Left ventricle myocardium inferior (tissue), 1 donor: ENCODE measurements at places on chromosomes 12 and 14.
A peak's percentile ranks its signal among the peaks of the same experiment; 100 is the strongest.

- DNase-seq, result no peak
- H3K27ac ChIP-seq, result no peak overlapping the region
- H3K36me3 ChIP-seq, result no peaks in the 10 kb centered on the region
- peaks cover 8% of the 10 kb centered on the region for H3K4me1 ChIP-seq
- H3K27me3 ChIP-seq, result no peaks in the 10 kb centered on the region
These were observed 17.5 kb upstream of the LDHB start for GRCh38 chr12:21675096-21675495.

DNA sequence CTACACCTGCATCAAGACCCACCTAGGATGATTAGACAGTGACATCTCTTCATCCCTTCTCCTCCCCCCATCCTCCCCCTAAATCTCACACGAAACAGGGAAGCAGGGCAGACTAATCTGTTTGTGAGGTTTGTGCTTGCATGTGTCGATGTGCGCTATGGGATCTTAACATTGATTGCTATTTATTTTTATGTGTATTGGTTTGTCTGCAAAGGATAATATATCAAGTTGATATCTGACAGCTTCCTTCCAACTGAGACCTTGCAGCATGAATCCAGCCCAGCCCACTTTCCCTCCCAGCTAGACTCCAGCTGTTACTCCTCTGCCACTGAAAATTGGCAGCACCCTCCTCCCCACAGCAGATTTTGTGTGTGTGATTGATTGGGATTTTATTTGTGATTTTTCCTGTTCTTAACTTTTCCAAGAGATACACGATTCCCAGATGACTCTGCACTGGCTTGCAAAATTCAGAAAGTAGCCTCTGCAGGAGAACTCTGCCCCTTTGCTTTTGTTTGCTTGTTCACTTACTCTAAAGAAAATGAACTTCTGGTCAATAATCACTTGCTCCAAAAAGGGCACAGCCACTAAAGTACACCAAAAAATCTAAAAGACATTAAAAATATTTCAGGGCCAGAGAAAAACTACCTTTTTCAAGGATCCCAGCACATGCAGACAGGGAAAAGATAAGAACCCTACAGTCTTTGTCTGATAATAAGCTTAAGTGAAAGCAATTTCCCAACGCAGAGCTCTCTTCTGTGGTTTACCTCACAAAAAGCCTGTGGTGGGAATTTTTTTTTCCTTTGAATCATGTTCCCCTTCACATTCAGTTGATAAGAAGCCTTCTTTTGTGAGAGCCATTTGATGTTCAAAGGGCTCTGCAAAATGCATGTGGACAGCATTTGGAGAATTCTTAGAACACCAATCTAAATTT, 222.1 kb downstream of the RPS29 start:
- H3K4me3 ChIP-seq, result no peak overlapping the region
- H3K4me1 ChIP-seq, result no peaks in the 10 kb centered on the region
- H3K27ac ChIP-seq, result no peak overlapping the region
- H3K27me3 ChIP-seq, result no peaks in the 10 kb centered on the region

DNA sequence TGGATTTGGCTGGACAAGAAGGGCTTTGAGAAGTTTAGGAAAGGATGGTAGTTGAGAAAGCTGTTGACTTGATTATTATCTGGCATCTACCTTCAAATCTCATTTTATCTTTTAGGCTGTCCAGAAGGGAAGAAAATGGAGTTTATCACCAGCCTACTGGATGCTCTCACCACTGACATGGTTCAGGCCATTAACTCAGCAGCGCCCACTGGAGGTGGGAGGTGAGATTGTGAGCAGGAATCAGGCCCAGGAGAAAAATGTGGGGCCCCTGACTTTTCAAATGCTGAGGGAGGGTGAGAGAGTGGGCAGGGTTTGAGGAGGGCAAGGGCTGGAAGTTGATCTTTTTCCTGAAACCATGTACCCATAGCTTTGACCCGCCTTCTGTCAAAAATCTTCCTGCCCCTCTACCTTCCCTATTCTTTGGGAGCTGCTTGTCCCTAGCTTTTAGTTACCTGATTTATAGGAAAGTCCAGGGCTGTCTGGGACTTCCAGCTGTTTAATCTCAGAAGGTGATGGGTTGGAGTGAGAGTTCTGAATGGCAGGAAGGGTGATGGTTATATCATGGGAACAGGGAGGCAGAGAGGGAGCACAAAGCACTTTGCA, 134.2 kb downstream of the SMOC1 start:
- no peaks in the 10 kb centered on the region for H3K36me3 ChIP-seq
- no peak overlapping the region for H3K27ac ChIP-seq
- no peak for DNase-seq
- no peak overlapping the region for H3K4me3 ChIP-seq
- peaks cover under 1% of the 10 kb centered on the region for H3K4me1 ChIP-seq

DNA sequence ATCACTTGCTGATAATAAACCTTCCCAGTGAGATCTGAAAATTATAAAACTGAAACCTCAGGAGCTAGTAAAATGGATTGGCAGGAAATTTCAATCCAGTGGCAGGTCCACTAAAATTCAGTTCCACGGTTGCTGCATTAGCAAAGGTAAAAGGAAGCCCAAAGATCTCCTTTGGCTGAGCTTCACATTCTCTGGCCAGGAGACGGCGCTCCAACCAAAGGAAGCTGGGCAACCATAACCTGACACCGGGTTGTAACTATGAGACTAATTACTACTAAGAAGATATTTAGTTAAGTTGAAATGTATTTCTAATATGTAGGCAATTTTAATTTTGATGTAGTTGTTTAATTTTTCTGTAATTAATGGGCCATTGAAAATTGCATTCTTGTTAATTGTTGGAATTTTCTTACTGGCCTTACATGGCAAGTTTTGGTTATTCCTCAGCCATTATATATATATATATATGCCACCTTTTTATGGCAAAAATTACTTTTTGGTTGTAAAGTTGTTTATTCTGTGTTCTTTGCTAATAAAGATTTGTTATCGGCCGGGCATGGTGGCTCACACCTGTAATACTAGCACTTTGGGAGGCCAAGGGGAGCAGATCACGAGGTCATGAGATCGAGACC, 17.0 kb downstream of the OR8S1 start:
- no peaks in the 10 kb centered on the region for H3K4me1 ChIP-seq
- no peak overlapping the region for H3K27ac ChIP-seq
- DNase-seq, result no peak
- no peaks in the 10 kb centered on the region for H3K36me3 ChIP-seq
- no peak overlapping the region for H3K4me3 ChIP-seq

- H3K36me3 ChIP-seq, result no peaks in the 10 kb centered on the region
- peaks cover 36% of the 10 kb centered on the region for H3K27me3 ChIP-seq
- no peak overlapping the region for H3K4me3 ChIP-seq
- H3K4me1 ChIP-seq, result no peaks in the 10 kb centered on the region
- DNase-seq, result no peak
- H3K27ac ChIP-seq, result no peak overlapping the region
These were observed 104.0 kb downstream of the WIF1 start for GRCh38 chr12:65016881-65017650.

- peak overlapping the region; percentile 40 for H3K4me3 ChIP-seq
- H3K27ac ChIP-seq, result peak overlapping the region; percentile 80
- peaks cover 5% of the 10 kb centered on the region for H3K36me3 ChIP-seq
- no peaks in the 10 kb centered on the region for H3K27me3 ChIP-seq
- peaks cover 70% of the 10 kb centered on the region for H3K4me1 ChIP-seq
These were observed 112.3 kb upstream of the DNM1L start for GRCh38 chr12:32566663-32567295.

- no peak overlapping the region for H3K27ac ChIP-seq
- peaks cover 14% of the 10 kb centered on the region for H3K27me3 ChIP-seq
- no peaks in the 10 kb centered on the region for H3K4me1 ChIP-seq
- peaks cover 5% of the 10 kb centered on the region for H3K36me3 ChIP-seq
- DNase-seq, result no peak
These were observed 62.1 kb downstream of the ZFC3H1 start for GRCh38 chr12:71601546-71601945.

- H3K27me3 ChIP-seq, result no peaks in the 10 kb centered on the region
- no peak overlapping the region for H3K4me3 ChIP-seq
- H3K4me1 ChIP-seq, result peaks cover 21% of the 10 kb centered on the region
- H3K36me3 ChIP-seq, result peaks cover 30% of the 10 kb centered on the region
- DNase-seq, result no peak
These were observed 80.8 kb downstream of the RIC8B start for GRCh38 chr12:106855221-106855758.

DNA sequence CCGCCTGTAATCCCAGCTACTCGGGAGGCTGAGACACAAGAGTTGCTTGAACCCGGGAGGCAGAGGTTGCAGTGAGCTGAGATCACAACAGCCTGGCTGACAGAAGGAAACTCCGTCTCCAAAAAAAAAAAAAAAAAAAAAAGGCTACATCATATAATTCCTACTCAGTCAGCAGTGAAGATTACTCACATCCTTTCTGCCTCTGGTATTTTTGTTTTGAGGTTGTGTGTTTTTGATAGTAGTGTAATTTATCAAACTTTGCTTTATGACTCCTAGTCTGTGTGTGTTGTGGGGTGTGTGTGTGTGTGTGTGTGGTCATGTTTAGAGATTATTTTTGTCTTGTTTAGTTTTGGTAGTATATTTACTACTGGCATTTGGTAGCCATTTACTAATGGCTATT, 29.8 kb upstream of the DLGAP5 start:
- no peaks in the 10 kb centered on the region for H3K36me3 ChIP-seq
- no peak overlapping the region for H3K27ac ChIP-seq
- no peak overlapping the region for H3K4me3 ChIP-seq
- no peak for DNase-seq
- no peaks in the 10 kb centered on the region for H3K4me1 ChIP-seq

DNA sequence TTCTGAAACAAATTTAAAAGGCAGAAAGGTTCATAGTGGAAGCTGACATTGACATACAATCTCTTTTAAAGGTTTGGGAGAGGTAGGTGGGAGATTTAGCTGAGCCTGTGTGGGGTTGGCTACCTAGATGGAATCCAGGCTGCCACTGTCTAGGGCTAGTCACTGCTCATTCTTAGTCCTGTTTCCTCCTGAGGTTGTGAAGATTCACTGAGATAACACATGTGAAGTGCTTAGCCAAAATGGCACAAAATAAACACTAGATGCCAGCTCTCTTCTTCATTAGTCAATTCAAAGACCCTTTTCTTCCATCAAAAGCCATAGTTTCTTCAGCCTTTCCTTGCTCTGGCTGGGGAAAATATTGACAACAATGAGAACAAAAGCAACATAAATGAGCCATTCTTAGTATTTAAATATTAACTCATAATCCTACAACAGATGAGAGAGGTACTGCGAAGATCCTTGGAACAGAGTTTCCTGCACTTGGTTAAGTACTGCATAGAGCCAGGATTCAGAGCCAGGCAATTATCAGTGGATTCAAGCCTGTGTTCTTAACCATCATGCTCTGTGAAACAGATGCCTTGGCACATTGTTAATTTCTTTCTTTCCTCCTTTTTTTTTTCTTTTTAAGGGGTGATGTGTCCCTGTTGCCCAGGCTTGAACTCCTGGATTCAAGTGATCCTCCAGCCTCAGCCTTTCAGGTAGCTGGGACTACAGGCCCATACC, 3.5 kb downstream of the MYF6 start:
- peaks cover 80% of the 10 kb centered on the region for H3K27me3 ChIP-seq
- H3K36me3 ChIP-seq, result no peaks in the 10 kb centered on the region
- no peak overlapping the region for H3K4me3 ChIP-seq
- DNase-seq, result no peak

GRCh38 chr12:127785540-127785939, 481.4 kb upstream of the TMEM132C start:
- no peak overlapping the region for H3K27ac ChIP-seq
- no peak for DNase-seq

- H3K4me3 ChIP-seq, result no peak overlapping the region
- no peaks in the 10 kb centered on the region for H3K27me3 ChIP-seq
- H3K36me3 ChIP-seq, result no peaks in the 10 kb centered on the region
These were observed 76.0 kb downstream of the CHGA start for GRCh38 chr14:92998946-92999345.

DNA sequence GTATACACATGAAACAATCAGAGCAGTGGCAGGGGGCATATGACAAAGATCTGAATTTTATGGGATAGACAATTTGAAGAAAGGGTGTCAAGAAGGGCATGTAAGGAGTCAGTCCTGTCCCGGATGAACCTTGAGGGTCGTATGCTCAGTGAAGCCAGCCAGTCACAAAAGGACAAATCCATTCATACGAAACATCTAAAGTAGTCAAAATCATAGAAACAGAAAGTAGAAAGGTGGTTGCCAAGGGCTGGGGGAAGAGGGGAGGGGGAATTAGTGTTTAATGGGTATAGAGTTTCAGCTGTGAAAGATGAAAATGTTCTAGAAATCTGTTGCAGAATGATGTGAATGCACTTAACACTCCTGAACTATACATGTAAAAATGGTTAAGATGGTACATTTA, 157.5 kb downstream of the TGFB3 start:
- H3K27ac ChIP-seq, result peak overlapping the region; percentile 66
- H3K36me3 ChIP-seq, result peaks cover 7% of the 10 kb centered on the region
- no peaks in the 10 kb centered on the region for H3K27me3 ChIP-seq
- DNase-seq, result no peak
